ENCODE measurements at places on chromosomes 7 and 10.

DNA sequence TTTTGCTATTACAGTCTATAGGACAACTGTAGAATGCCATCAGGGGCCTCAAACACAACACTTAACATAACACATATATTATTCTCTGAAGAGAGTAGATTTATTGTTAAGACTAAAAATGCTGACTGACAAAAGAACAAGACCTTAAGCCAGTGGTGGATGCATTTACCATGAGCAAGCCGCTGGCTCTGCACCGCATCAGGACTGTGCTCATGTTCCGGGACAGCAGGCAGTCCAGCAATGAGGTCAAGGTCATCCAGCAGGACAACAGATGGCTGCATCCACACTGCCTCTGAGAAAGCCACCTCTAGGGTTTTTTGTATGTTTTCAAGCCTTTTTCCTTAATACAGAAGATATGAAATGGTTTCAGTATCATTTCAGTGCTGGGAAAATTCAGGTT is 23.8 kb downstream of the PEX1 start:
- no peak for DNase-seq

GRCh38 chr10:119305860-119306513 is 98.6 kb downstream of the GRK5 start:
- no peak for DNase-seq

- DNase-seq: no peak
Observed at GRCh38 chr7:33495207-33495606, 365.8 kb downstream of the BBS9 start.

- DNase-seq: no peak
Observed at GRCh38 chr10:25689346-25690100, 244.5 kb upstream of the MYO3A start.

GRCh38 chr7:84364708-84365107 is 170.1 kb upstream of the SEMA3A start:
- DNase-seq: peak; percentile 1

GRCh38 chr7:137970253-137970975 is 31.5 kb downstream of the CREB3L2 start:
- peak; percentile 49 for DNase-seq
